ENCODE measurements at places on chromosomes 6 and 20.

- DNase-seq: no peak
Measured at GRCh38 chr6:84193114-84193708, 34.2 kb downstream of the CEP162 start.

DNA sequence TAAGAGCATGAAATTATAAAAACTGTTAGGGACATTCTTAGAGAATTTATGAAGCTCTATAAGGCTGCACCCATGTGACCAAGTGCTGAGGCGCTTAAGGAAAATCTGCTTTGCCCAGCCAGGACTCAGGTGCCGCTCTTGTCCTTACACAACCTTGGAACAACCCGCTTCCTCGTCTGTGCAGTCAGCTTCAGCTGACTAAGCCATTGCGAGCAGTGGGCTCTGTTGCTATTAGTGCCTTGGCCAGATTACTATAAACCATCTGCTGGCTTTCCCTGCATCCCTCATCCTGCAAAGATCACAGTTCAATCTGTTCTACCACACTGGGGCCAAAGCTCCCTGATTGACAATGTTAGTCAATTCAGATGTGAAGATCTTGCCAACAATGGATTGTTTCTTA is 89.1 kb upstream of the E2F3 start:
- no peak for DNase-seq

GRCh38 chr20:19827818-19828217 is 69.8 kb downstream of the RIN2 start:
- no peak for DNase-seq

- no peak for DNase-seq
Measured at GRCh38 chr20:10060226-10060625, 25.4 kb downstream of the ANKEF1 start.

DNA sequence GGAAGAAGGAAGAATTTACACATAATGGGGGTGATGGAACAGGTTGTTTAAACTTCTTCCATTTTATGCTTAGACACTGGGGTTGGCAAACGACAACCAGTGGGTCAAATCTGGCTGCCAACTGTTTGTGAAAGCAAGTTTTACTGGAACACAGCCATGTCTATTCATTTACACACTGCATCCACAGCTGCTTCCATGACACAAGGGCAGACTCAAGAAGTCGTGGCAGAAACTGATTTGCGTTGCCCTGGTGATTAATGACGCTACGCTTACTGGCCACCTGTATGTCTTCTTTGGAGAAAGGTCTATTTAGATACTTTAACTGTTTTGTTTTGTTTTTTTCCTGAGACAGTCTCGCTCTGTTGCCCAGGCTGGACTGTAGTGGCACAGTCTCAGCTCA is 19.0 kb downstream of the CTCFL start:
- no peak for DNase-seq
